G401 (cell line): ENCODE measurements at places on chromosomes 4 and X. TPM values are rescaled to one million over a fixed set of nuclear protein-coding genes. Genes with fewer than 3 reads are reported as not detected.

Gene UFSP2
- total RNA-seq: 28.7 and 55.8 TPM in 2 replicates

Gene CXCL8
- not detected in 2 replicates for total RNA-seq

Gene CT45A6
- not detected in 2 replicates for total RNA-seq

Gene TGIF2LX
- not detected in 2 replicates for total RNA-seq

Gene SSX1
- total RNA-seq: not detected in 2 replicates

Gene ANOS1
- 0.06 TPM in 1 of 2 replicates, not detected in the other for total RNA-seq

Gene CPE
- total RNA-seq: 14.6 and 44.4 TPM in 2 replicates

Gene CTSO
- 14.9 and 15.1 TPM in 2 replicates for total RNA-seq

Gene FGF5
- total RNA-seq: 0.92 and 1.0 TPM in 2 replicates

Gene MAGEA2
- total RNA-seq: not detected in 2 replicates

Gene GYPB
- not detected in 2 replicates for total RNA-seq

Gene ZIC3
- not detected in 2 replicates for total RNA-seq

Gene TMPRSS11D
- not detected in 2 replicates for total RNA-seq

Gene AGTR2
- total RNA-seq: not detected in 2 replicates

Gene NUDT10
- total RNA-seq: 0.12 TPM in 1 of 2 replicates, not detected in the other

Gene GPC4
- total RNA-seq: 18.0 and 28.1 TPM in 2 replicates

Gene TBX22
- not detected in 2 replicates for total RNA-seq

Gene AMMECR1
- 4.4 and 7.5 TPM in 2 replicates for total RNA-seq

Gene NCAPG
- 28.3 and 74.7 TPM in 2 replicates for total RNA-seq

Gene KLB
- not detected in 2 replicates for total RNA-seq

Gene EDNRA
- total RNA-seq: not detected in 2 replicates

Gene MAB21L2
- total RNA-seq: not detected in 2 replicates

Gene TRPC3
- not detected in 2 replicates for total RNA-seq

Gene PNMA3
- total RNA-seq: not detected in 2 replicates

Gene ACE2
- total RNA-seq: not detected in 2 replicates

Gene TEX11
- total RNA-seq: not detected in 2 replicates

Gene CCNI
- total RNA-seq: 151 and 180 TPM in 2 replicates

Gene TMPRSS11F
- total RNA-seq: not detected in 2 replicates

Gene DUSP9
- total RNA-seq: 0.20 and 2.5 TPM in 2 replicates

Gene CBLL2
- total RNA-seq: not detected in 2 replicates

Gene GLRA3
- not detected in 2 replicates for total RNA-seq

Gene GPR173
- total RNA-seq: not detected in 2 replicates

Gene SERPINA7
- total RNA-seq: not detected in 2 replicates

Gene MAGIX
- total RNA-seq: 2.7 and 14.2 TPM in 2 replicates

Gene NHS
- not detected in 2 replicates for total RNA-seq

Gene COX18
- 31.1 and 46.5 TPM in 2 replicates for total RNA-seq

Gene ACTRT1
- not detected in 2 replicates for total RNA-seq

Gene VSIG4
- total RNA-seq: not detected in 2 replicates

Gene GABRG1
- total RNA-seq: not detected in 2 replicates

Gene CT45A10
- not detected in 2 replicates for total RNA-seq

Gene NPY2R
- total RNA-seq: 0.51 and 0.62 TPM in 2 replicates

Gene GPRASP3
- total RNA-seq: 2.0 and 5.1 TPM in 2 replicates

Gene NDP
- not detected in 2 replicates for total RNA-seq

Gene MAGEE2
- total RNA-seq: not detected in 2 replicates

Gene RGS12
- total RNA-seq: 12.3 and 14.4 TPM in 2 replicates

Gene DAPP1
- total RNA-seq: not detected in 2 replicates
